ENCODE measurements at places on chromosomes 5 and 9. TPM values are rescaled to one million over a fixed set of nuclear protein-coding genes. Genes with fewer than 3 reads are reported as not detected.

DNA sequence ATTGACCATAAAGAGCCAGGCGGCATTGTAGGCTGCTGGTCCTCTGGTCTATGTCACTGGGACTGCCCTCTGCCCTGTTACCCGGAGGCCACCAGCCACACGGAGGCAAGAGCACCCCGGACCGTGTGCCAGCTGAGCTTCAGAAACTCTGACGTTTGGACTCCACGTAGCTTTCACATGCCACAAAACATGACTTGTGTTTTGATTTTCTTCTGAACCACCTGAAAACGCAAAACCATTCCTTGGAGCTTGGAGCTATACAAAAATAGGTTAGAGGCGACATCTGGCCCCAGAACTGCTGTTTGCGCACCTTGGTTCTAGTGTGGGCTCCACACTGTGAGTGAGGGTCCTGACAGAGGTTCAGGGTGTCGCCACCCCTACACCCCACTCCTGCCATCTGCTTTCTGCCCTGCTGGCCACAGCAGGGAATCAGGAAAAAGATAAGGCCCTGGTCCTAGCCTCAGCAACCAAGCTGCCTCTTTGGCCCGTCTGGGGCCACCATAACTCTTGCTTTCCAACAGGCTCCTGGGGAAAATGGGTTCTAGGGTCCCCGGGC is 151.3 kb upstream of the IRX2 start:
- no peak for DNase-seq

GRCh38 chr9:131400627-131401026 is 6.7 kb downstream of the PRRC2B start:
- no peak for DNase-seq

GRCh38 chr5:178590141-178590923 is at the start of gene COL23A1:
COL23A1 (minus strand) TSS chr5:178590393.
- DNase-seq = no peak

DNA sequence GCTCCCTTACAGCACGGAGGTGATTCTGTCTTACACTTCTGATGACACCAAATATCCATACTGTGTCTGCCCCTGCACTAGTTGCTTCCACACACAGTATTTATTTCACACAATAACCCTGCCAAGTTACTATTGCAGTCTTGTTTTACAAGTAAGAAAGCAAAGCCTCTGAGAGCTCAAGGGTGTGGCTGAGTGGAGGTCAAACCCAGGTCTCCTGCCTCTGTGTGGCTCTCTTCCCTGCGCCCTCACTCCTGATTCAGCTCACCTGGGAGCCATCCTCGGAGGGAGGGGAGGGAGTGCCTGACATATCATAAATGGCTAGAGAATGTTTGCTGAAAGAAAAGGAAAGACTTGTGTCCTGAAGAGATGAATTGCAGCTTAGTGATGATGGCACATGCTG is 41.0 kb downstream of the MVB12B start:
- DNase-seq = no peak

UBE2D2 gene
- 96.3 TPM for total RNA-seq

BARHL1 gene
- not detected for total RNA-seq
